8988T (cell line): ENCODE measurements at places on chromosomes 4 and X.
A peak's percentile ranks its signal among the peaks of the same experiment; 100 is the strongest.

DNA sequence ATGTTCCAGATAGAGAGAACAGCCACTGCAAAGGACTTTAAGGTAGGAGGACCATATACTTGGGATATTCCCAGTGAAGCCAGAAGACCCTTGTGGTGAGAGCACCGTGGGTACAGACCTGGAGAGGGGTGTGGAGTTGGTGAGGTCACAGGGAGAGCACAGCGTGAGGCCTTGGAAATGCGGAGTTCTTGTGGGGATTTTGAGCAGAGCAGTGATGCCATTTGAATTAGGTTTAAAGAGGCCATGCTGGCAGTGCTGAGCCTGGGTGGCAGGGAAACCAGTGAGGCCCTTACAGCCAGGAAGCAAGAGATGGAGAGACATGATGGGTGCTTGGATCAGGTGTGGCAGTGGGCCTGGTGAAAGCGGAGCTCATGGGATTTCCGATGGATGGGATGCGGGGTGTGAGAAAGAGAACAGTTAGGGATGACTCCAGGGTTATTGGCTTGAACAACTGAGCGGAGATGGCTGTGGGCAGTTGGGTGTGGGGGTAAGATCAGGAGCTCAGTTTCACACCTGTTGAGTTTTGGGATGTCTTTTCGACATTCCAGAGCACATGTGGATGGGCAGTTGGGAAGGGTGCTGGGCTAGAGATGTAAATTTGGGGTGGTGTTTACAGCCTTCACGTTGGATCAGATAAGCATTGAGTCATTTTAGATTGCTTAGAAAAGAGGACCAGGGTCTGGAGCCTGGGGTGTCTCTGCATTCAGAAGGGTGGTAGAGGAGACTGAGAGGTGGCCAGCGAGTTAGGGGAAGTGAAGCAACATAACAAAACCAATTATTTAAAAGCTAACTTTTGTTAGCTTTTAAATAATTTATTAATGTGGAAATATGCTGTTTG, 68.9 kb downstream of the TMEM131L start:
- DNase-seq = no peak

- no peak for DNase-seq
These were observed 152.6 kb downstream of the MID1 start for GRCh38 chrX:10467793-10468192.

DNA sequence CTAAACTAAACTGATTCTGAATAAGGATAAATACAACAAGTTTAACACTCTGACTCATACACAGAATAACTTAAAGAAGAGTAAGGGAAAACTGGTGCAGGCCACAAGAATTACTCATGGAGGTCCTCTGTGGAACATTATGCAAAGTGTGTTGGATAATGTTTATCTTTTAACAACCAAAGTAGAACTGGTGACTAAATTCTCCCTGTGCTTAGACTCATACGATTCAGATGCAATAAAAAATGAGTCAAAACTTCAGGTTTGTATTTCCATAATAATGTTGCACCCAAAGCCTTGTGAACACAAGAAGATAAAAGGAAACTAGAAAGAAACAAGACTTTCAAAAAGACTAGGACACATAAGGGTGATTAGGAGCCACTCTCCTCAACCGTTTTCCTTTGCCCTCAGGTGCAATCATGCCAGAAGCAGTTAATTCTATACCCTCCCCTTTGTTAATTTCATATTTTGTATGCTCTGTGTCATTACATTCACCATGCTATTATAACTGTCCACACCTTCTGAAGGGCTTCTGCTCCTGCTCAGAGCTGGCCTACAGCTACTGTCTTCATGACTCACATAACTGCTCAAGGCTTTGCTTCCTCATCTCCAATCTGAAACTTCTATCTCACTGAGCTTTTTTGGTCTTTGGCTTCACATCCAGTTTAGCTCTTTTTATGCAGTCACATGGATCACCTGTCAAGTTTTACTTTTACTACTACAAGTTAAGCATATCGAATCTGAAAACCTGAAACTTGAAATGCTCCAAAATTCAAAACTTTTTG, 60.2 kb downstream of the KCNIP4 start:
- no peak for DNase-seq

DNA sequence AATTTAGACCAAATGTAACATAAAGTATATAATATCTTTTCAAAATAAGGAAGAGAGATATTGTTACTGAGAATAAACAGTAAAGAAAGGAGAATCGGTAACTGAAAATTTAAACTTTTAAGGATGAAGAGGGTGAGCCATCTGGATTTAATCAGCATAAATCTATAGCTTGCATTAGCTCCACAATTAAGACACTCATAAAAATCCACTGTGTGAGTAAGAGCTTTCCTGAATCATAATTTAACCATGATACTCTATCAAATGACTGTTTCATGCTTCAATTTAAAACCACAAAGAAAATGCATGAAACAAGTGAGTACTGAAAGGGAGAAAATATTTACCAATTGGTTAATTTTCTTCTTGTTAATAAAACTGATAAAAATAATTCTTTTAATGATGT, 951.5 kb upstream of the SLIT2 start:
- no peak for DNase-seq

- no peak for DNase-seq
These were observed 107.6 kb downstream of the SOWAHB start for GRCh38 chr4:76790377-76790776.

DNA sequence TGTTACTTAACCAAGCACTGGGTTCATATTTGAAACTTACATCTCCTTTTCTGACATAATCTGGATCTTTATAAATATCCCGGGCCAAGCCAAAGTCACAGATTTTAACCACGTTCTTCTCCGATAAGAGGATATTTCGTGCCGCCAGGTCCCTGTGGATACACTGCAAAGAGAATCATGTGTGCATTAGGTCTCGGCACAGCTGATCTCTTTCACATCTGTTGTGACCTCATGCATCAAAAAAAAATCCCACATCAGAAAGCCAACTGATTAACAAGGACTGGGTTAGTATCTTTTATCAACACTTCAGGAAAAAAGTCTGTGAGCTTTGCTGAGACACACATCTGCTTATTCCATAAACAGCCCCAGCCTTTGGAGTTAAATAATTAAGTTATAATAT, 35.5 kb downstream of the KDR start:
- DNase-seq = no peak

- DNase-seq = no peak
These were observed 70.4 kb downstream of the DHRSX start for GRCh38 chrX:2430265-2430825.

GRCh38 chr4:16669036-16669435, 229.4 kb downstream of the LDB2 start:
- no peak for DNase-seq

- no peak for DNase-seq
These were observed 179.6 kb upstream of the NOCT start for GRCh38 chr4:138835832-138836533.

GRCh38 chrX:12843668-12844279, 23.1 kb upstream of the TLR7 start:
- no peak for DNase-seq

DNA sequence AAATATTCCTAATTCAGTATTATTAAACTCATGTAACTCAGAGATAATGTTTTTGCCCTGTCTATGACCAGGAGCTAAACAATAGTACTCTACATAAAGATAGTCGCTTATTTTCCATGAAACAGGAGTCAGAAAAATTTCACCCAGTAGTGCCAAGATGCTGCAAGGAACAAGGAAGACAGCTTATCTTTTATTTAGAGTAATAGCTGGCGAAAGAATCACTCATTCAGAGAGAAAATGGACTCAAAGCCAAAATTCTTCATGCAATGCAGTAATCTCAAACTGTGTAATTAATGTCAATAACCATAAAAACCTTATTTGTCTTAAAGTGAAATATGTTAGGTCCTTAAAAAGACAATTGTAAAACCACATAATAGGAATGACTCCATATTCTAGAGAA, 477.8 kb downstream of the ANKRD50 start:
- DNase-seq = no peak

GRCh38 chr4:87838205-87838604, 5.4 kb downstream of the MEPE start:
- DNase-seq = no peak

- no peak for DNase-seq
These were observed 153.0 kb upstream of the RPS6KA6 start for GRCh38 chrX:84340968-84341367.

GRCh38 chr4:144302704-144303536, 162.4 kb upstream of the GYPA start:
- DNase-seq = no peak

DNA sequence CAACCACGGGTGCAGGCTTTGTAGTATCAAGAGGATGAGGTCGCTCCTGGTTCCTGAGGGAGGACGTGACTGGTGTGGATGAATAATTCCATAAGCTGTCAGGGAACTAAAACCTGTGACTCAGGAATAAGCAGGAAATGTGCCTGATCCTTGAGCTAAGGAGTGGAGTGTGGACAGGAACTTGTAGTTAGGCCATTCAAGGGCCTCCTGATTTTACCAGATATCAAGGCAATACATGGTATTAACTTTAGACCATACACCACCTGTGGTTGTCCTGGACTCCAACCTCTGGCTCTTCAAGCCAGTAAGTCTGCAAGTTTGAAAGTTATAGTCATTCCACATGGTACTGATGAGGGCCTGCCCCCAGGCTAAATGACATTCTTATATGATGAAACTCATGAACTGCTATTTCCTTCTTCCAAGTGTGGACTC, 12.1 kb upstream of the ING2 start:
- DNase-seq = peak; percentile 35

- DNase-seq = no peak
These were observed 59.3 kb downstream of the ZNF674 start for GRCh38 chrX:46485897-46486296.

- peak; percentile 22 for DNase-seq
These were observed 565 bp downstream of the MOB1B start for GRCh38 chr4:70902577-70903290.

GRCh38 chr4:39505581-39505980, 21.7 kb downstream of the UGDH start:
- no peak for DNase-seq

GRCh38 chrX:45745479-45745878, 544.8 kb upstream of the DIPK2B start:
- no peak for DNase-seq

- DNase-seq = no peak
These were observed 855.0 kb upstream of the GRID2 start for GRCh38 chr4:91448668-91449330.

DNA sequence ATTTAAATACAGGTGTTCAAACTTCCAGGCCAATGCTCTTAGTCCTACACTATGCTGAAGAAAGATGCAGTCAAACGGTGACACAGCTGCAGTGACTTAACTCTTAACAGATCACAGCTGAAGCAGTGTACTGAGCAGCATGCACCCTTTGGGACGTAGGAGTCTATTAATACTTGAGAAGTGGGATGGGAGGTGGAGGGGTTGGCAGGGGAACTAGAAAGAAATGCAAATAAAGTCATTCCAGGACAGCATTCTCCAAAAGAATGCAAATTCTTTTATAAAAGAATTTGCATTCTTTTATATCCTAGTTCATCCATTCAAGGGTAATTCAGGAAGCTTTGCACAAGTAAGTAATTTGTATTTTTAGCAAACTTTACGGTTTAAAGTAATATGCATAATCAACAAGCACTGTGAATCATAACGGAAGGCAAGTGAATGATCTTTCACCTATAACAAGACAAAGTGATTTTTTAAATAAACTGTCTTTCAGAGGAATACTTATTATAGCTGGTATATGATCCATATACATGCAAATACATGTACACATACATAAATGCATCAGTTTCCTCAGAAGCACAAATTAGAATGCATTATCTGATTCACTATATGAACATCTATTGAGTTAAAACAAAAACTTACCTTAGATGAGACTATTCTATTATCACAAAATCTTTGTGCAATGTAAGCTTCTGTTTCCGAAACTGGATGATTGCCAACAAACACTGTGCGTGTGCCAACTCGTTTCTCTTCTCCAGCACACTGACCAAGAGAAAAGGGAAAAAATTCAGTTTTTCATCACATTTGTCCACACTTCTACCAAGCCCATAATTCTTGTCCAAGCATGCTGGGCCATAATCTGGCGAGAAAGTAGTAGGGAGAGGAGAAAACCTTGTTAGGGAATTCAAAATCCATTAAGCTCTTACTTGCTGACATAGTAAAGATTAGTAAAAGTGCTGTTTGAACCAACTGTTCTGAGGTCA, 106.5 kb downstream of the ATP11C start:
- DNase-seq = no peak

DNA sequence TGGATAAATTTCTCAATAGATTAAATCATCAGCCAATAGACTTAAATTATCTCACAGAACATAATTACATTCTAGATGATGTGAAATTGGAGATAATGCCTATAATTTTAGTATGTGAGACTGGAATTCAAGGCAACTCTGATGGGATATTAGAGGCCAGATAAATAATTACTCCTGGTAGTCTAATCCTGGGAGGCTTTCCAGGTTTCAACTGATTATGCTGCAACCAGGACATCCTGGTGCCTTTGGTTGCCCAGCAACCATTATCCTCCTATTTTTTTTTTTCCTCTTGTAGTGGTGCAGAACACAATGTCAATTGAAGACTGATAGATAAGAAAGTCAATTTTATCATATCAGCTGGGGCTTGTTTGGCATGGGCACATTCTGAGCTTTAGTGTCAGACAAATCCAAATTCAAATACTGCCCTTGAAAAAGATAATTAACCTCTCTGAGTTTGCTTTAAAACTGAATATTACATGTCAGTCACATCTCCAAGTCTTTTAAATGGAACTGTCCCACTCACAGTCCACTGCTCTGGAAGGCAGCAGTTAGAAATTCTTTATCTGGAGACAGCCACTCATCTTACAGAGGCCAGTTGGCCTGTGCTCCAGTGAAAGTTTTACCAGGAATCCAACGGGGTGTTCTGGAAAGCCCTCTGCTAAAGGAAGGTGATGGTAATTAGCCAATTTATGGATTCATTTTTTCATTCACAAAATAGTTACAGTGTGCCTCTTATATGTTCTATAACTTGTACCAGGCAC, 95.3 kb upstream of the GUCY1A1 start:
- DNase-seq = no peak

DNA sequence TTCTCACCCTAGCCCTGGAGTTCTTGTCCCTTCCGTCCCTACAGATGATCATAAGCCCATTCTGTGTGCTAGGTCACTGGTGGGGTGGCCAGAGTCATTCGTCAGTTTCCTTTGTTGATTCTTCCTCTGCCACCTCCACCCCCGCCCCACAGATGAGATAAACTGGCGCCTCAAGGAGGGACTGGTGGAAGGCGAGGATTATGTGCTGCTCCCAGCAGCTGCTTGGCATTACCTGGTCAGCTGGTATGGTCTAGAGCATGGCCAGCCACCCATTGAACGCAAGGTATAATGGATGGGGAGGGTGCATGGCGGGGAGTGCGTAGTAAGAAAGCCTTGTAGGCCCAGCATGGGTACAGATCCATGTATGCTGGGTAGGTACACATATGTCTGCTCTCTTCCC, 6.4 kb downstream of the USP11 start:
- no peak for DNase-seq

- DNase-seq = peak; percentile 77
These were observed 44.0 kb downstream of the SLC25A5 start for GRCh38 chrX:119512146-119512800.

DNA sequence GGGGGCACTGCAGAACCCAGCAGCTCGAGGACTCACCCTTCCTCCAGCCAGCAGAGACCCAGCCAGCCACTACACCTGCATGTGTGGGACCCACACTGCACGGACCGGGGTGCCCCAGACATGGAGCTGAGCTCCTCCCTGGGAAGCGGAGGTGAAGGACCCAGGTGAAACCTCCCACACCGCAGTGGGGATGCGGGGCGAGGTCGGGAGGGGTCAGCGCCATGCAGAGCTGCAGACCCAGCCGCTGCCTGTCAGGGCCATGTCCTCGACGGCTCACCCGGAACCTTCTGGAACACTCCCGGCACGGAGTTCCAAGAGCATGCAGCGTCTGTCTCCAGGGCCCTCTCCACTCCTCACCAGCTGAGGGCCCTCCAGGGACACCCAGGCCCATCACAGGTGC, 42.6 kb downstream of the GAK start:
- DNase-seq = no peak
